H1 (cell line): ENCODE measurements at places on chromosomes 7 and 10.

DNA sequence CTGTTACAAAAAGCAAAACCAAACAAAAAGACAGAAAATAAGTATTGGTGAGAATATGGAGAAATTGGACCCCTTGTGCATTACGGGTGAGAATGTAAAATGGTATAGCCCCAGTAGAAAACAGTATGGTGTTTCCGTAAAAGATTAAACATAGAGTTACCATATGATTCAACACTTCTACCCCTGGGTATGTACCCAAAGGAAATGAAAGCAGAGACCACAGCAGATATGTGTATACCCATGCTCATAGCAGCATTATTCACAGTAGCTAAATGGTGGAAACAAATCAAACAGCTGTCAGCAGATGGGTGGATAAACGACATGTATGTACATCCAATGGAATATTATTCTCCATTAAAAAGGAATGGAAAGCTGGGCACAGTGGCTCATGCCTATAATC, 42.4 kb downstream of the STARD3NL start:
- no peak for DNase-seq

DNA sequence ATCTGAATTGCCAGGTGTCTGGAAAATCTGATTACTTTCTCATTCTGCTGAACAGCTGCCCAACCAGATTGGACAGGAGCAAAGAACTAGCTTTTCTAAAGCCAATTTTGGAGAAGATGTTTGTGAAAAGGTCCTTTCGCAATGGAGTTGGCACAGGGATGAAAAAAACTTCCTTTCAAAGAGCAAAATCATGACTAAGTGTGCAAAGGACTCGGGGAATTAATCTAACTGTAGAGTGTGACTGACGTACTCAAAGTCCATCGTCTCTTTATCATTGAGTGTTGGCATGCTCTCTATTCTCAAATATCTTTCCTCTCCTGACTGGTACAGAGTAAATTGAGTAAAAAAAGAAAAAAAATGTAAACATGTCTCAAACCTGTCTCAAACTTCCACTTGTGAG, 3.3 kb downstream of the NPS start:
- DNase-seq = no peak

DNA sequence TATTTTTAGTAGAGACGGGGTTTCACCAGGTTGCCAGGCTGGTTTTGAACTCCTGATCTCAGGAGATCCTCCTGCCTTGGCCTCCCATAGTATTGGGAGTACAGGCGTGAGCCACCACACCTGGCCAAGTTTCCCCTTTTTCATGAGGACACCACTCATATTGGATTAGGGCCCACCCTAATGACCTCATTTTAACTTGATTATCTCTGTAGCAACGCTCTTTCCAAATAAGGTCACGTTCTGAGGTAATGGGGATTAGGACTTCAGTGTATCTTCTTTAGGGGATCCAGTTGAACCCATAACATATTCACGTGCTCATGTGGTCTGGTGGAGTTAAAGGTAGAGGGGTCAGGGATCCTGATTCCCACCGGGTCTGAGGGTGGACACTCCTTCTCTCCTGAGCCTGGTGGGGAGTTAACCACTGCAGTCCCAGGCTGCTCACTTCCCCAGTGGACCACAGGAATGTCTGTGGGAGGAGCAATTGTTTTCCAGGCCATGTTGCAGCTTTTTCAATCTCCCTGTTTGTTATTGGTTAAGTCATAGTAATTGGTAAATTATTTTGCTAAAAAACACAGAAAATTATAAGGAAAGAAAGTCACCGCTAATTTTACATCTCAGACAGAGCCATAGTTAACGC, 130.5 kb downstream of the GRK5 start:
- no peak for DNase-seq

DNA sequence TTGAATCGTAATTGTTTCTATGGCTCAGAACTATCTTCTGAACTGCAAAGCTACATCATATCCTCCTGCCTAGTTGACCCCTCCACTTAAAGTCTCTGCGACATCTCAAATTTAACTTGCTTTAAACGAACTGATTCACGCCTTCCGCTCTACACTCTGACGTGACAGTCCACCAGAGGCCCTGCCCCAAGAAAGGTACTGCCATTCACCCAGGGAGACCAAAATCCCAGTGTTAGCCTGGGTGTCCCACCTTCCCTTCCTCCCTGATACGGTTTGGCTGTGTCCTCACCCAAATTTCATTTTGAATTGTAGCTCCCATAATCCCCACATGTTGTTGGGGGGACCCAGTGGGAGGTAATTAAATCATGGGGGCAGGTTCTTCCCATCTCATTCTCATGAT, 90.8 kb downstream of the CPXM2 start:
- DNase-seq = no peak

- no peak for DNase-seq
Observed at GRCh38 chr10:124997771-124998623, 56.1 kb downstream of the ZRANB1 start.
